ENCODE measurements at places on chromosomes 6 and 20.

DNA sequence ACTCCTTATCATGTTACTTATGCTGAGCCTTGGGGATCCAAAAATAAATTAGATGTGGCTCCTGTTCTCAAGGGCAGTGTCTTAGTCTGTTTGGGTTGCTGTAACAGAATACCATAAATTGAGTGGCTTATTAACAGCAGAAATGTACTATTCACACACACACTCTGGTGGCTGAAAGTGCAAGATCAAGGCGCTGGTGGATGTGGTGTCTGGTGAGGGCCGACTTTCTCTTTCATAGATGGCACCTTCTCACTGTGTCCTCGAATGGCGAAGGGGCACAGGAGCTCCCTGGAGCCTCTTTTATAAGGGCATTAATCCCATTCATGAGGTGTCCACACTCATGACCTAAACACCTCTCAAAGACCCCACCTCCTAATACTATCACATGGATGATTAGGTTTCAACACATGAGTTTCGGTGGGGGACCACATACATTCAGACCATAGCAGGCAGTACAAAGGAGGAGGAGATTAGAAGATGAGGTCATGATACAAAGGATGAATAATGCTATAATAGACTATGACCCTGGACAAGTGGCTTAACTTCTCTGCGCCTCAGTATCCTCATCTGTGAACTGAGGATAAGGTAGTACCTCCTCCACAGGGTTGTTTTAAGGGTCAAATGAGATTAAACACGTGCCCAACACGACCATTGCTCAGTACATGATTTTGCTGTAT is 34.1 kb downstream of the RPP40 start:
- DNase-seq, result no peak

DNA sequence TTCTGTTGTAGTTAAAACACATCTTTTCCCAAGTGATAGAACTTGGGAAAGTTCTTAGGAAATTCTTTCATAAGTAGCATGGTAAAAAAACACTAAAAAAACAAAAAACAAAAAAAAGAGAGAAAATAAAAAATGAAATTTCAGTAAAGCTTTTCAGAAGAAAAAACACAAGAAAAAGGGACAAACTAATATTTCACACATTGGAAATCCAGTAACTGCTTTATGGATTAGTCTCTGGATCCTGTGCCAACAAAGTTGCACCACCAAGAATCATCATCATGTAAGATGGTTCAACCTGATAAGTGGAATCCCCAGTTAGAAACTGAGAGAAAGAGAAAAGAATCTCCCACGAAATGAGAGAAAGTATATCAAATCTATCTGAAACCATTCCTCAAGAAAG is 144.2 kb downstream of the GMDS start:
- DNase-seq, result no peak

GRCh38 chr20:16052456-16052855 is 520.8 kb downstream of the KIF16B start:
- DNase-seq, result no peak

- DNase-seq, result no peak
These were observed 379.5 kb upstream of the POU3F2 start for GRCh38 chr6:98454809-98455322.

DNA sequence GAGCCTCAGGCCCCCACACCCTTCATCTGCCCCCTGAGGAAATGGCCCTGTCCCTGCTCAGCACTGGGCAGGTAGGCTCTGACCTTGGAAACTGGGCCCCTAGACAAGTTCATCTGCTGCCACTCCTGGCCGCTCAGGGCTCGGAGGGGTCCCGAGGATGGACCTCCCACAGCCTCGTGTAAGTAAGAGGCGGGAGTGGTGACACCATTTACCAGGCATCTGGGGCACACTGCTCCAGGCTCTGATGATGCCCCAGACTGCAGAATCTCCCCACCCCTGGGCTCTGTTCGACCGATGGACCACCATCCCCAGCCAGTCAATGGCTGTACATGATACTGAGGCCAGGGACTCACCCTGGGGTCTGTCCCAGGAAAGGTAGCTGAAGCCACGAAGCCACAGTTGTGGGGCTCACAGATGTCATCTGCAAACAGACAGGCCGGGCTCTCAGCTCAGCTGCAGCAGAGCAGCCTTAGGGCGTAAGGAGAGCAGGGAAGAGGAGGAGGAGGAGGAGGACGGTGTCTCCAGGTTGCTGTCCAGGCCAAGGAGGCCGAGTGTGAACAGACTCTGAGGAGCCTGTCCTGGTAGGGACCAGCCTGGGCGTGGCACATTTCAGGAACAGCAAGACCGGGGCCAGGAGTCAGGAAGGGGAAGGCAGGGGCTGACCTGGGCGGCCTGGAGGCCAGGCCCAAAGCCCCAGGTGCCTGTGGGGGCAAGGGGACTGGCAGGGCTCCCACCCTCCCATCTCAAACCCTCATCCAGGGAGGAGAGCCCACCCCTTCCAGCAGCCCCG is 300.4 kb downstream of the TAF4 start:
- DNase-seq, result no peak

DNA sequence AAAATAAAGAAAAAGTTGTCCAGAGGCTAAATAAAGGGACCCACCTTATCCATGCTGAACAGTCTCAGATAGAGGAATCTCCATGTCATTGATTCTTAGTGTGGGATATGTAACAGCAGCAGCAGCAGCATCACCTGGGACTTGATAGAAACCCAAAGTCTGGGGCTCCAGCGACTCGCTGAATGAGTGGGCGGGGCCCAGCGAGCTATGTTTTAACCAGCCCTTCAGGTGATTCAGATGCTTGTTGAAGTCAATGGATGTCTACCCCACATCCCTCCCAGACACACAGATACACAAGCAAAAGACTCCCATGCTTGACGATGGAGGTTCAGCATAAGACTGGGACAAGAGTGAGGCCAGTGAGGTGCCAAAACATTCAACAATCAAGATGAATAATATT is 298.6 kb downstream of the UBE3D start:
- DNase-seq, result no peak

DNA sequence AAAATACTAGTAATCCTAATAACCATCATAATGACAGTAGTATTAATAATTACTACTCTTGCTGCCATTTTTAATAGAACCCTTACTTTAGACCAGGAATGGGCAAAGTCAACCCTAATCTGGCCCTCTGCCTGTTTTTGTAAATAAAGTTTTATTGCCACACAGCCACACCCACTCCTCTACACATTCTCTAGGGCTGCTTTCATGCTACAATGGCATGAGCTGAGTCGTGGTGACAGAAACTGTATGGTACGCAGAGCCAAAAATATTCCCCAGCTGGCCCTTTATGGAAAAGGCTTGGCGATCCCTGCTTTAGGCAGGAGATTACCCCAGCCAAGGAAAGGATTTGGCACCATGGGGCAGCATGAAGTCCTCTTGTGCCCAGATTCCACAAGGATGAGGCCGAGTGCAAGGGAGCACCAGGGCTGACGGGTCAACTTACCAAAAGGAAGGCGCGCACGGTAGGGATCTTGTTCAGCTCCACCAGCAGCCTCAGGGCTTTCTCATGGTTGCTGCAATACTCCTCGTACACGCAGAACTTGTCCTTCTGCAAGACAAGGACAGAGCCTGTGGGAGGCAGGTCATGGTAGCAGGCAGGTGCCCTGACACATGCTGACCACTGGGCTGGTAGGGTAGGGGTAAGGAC is 93.6 kb downstream of the PREX1 start:
- no peak for DNase-seq

DNA sequence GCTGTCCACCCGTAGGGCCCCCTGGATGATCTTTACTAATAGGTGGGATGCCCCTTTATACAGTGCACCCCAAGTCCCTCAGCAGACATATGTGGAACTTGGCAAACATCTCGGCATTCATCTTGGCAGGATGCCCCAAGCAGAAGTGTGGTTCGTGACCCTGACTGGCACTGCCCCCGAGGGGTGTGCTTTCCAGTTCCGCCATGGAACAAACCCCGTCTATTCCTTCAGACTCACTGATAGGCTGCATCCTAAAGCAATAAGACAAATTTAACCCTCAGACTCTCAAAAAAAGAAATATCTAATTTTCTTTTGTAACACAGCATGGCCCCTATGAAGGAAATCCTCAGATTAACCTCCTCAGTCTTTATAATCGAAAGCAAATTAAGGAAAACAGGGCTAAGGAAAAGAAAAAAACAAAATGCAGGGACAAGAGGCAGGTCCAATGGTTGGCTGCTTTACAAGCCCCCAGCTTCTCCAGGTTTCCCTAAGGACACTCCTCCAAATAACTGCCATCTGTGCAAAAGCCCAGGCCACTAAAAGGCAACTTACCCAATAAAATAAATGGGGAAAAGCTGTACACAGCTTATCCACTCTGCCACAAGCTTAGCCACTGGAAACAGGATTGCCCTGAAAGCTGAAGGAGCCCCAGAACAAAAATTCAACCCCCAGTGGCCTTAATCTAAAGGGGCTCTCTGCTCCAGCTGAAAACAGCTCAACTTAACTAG is 30.5 kb upstream of the RIPK1 start:
- no peak for DNase-seq

DNA sequence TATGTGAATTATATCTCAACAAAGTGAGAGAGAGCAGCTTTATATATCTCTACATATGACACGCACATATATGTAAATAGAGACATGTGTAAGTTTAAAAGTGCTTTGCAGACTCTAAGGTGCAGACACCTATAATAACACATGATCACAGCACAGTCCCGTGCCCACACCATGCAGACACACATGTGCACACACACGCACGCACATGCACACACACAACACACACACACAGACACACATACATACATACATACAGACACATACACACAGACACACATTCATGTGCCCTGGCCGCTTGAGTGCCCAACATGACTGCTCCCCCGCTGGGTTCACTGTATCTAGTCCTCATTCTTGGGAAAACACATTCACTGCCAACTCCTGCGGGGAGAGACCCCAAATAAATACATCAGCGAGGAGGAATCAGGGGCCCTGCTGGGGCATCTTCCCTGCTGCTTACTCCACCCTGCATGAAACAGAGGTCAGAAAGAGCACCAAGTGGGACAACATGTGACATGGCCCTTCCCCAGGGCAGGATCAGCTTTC is 121.3 kb downstream of the BMP7 start:
- no peak for DNase-seq

DNA sequence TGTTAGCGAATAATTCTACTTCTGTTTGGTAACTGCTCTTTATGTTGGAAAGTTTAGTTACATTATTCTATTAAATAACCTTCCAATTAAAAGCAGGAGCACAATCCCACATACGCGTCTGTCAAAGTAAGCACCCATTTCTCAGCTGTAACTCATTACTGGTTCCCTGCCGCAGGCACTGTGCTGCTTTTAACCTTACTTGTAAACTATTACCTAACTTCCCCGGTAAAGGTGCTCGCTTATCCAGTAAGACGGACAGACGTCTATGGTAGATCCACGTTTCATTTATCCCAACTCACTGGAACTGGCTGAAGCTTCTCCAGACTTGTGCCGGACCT is 529 bp upstream of the ENPP4 start:
- no peak for DNase-seq

- DNase-seq, result no peak
These were observed 12.3 kb downstream of the ITPA start for GRCh38 chr20:3221398-3222226.

DNA sequence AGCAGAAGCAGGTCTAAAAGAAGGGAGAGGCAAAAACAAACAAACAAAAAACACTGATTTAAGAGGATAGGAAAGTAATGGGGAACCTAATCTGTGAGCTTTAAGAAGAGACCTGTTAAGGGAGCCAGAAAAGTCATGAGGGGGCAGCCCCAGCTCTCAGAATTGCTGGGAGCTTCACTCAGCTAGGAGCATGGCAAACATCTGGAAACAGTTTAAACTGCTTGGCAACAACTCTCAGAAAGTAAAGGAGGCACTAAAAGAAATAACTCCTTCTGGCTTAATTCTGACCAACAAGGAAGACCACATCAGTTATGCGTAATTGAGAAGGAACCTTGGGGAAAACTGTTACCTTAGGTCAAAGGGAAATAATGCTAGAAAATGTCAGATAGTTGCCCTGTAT is 121.4 kb downstream of the LAMP5 start:
- DNase-seq, result no peak

GRCh38 chr20:4073852-4074741 is 58.7 kb upstream of the RNF24 start:
- no peak for DNase-seq

DNA sequence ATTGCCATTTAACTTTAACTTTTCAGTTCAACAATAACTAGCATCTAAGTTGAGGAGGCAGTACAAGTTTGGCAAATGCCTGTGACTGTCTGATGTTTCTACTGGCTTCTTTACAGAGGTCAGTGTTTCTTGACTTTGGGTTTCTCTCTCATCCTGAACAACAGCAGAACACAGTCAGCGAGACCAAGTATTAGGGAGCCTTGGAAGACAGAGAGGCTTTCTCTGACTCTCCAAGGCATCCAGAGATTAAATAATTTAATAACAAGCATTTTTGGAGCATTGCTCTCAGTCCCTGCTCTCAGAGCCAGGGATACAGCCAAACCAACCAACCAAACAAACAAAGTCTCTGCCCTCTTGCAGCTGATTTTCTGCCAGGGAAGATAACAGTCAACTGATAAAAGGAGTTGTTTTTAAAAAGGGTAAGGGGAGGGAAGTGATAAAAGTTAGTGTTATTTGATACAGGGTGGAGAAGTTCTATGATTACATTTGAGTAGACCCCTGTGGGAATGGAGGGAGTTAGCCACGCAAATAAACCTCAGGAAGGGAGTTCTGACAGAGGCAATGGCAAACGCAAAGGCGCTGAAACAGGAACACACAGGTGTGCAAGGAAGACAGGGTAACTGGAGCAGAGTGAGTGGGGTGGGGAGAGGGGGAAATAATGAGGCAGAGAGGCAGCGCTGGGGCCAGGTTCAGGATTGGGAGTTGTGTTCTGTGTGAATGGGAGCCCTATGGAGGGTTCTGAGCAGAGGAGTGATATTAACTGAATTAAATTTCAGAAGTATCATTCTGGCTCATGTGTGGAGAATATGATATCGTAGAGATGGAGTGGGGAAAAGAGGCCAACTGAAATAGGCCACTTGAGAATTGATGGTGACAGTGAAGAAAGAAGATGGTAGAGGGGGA is 55.2 kb downstream of the SEL1L2 start:
- DNase-seq, result no peak

- DNase-seq, result no peak
These were observed 202.6 kb downstream of the DTNBP1 start for GRCh38 chr6:15460110-15460727.

GRCh38 chr6:128446497-128446896 is 73.9 kb downstream of the PTPRK start:
- no peak for DNase-seq

- no peak for DNase-seq
These were observed 77.4 kb downstream of the FIG4 start for GRCh38 chr6:109768485-109768884.

GRCh38 chr20:17860301-17861197 is 108.0 kb downstream of the SNX5 start:
- no peak for DNase-seq

GRCh38 chr6:152426276-152426675 is 210.9 kb downstream of the SYNE1 start:
- DNase-seq, result no peak
